ENCODE measurements at places on chromosomes 6 and 20. TPM values are rescaled to one million over a fixed set of nuclear protein-coding genes. Genes with fewer than 3 reads are reported as not detected.

DNA sequence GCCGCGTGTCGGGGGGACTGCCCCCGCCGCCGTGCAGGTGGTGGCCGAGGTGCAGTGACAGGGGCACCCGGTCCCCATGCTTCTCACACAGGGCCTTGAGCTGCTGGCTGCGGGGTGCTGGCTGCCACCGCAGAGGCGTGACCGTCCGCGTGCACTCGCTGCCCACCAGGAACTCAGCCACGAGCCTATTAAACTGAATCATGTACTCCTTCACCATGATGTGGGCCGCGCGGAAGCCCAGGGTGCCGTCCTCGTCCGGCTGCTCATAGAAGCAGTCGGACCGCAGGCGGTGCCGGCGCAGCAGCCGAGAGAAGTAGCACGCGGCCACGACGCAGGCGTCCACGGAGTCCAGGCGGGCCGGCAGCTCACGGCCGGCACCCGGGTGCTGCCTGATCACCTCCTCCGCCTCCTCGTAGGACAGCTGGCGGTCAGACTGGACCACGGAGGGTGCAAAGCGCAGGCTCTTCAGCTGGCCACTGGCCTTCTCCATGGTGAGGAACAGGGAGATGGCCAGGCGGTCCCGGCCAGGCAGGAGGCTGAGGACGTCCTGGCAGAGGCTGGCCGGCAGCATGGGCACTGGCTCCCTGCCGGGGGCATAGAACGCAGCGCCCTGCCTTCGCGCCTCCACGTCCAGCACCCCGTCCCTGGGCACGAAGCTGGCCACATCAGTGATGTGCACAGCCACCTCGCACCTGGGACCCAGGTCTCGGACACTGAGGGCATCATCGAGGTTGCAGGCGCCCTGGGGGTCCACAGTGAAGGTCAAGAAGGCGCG lies 9.8 kb downstream of the HELZ2 start:
- no peak for DNase-seq

DNA sequence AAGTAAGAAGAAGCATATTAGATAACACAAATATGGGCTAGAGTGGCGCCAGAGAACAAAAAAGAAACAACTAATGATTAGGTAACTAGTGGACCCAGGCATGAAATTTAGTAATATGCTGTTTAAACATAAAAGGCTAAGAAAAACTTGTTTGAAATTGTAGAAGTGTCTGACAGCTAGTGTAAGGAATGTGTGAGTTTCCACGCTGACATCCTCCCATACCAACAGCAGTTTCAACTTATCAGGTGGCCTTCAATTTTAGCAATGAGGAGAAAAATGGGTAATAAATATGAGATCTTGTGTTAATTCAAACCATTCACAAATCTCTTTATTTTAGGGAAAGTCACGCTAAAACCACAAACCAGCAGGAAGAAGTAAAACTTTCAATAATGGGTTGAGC lies 440.2 kb upstream of the FLRT3 start:
- DNase-seq = no peak

DNA sequence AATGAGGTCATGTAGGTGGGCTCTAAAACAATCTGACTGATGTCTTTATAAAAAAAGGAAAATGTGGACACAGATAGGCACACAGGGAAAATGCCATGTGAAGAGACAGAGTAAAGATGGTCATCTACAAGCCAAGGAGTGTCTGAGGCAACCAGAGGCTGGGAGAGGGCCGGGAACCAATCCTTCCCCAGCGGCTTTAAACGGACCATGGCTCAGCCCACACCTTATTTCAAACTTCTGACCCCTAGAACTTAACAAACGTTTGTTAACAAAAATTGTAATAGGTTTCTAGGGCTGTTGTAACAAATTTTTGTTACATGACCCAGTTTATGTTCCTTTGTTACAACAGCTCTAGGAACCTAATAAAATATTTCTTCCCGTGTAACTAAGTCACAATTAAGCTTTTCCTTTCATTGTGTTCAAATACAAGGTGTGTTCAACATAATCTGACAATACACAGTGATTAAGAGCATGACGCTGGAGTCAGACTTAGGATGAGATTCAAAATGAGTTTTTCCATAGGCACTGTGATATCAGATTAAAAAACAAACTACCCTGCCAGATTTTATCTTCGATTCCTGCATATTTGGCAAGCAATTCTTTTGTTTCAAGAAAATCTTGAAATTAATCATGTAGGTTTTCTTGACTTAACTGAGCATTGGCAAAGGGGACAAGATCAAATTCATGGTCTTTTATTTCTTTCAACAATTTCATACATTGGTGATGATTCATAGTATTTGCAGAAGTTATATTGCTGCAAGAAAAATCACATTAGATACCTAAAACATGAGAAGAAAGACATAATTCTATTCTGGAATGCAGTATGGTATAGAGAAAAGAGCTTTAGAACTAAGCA lies 169.5 kb upstream of the RIPOR2 start:
- no peak for DNase-seq

DNA sequence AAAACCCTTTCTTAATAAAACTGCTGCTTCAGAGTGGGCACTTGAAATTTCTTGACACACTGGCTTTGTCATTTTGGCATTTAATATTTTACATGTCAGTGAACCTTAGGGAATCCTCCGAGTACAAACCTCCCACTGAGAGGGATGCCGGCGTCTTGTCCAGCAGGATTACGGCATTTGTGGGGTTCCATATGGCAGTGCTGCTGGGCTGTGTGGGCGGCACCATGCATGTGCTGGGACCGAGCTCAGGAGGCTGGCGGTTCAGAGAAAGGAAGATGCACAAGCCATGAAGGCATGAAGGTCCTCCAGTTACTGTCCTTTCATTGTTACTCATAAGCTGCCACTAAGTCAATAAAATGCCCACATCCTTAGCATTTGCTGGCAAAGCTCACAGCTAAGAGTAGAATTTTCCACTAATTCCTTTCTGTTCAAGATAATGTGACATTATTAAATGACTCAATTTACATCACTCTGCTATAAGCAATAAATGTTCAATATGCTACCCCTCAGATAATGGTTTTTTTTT lies 61.4 kb downstream of the LY86 start:
- no peak for DNase-seq

DNA sequence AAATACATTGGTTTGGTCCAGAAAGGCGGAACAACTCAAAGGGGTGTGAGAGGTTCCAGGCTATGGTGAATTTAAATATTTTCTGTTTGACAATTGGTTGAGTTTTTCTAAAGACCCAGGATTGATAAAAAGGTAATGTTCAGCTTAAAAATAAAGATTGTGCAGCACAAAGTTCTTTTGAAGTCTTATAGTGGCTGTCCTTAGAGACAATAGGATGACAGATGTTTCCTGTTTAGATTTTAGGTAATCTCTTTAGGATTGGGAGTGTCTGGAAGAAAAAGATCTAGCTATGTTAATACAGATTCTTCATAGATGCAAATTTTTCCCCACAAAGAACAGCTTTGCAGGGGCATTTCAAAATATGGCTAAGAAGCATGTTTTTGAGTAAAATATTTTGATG lies 119.7 kb downstream of the GRIK2 start:
- no peak for DNase-seq

DNA sequence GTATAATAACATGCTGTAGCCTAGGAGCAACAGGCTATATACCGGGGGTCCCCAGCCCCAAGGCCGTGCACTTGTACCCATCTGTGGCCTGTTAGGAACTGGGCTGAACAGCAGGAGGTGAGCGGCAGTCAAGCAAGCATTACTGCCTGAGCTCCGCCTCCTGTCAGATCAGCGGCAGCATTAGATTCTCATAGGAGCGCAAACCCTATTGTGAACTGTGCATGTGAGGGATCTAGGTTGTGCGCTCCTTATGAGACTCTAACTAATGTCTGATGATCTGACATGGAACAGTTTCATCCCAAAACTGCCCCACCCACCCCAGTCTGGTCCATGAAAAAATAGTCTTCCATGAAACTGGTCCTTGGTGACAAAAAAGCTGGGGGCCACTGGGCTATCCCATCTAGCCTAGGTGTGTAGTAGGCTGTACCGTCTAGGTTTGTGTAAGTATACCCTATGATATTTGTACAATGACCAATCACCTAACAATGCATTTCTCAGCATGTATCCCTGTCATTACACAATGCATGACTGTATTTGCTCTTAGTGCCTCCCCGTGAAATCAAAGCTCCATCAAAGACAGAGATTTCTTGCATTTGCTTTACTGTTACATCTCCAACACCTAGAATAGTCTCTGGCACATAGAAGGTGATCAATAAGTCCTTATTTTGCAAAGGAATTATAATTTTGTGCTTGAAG lies 30.8 kb downstream of the NHSL1 start:
- DNase-seq = no peak

GRCh38 chr6:159833556-159833955 lies 33.5 kb downstream of the PNLDC1 start:
- no peak for DNase-seq

DNA sequence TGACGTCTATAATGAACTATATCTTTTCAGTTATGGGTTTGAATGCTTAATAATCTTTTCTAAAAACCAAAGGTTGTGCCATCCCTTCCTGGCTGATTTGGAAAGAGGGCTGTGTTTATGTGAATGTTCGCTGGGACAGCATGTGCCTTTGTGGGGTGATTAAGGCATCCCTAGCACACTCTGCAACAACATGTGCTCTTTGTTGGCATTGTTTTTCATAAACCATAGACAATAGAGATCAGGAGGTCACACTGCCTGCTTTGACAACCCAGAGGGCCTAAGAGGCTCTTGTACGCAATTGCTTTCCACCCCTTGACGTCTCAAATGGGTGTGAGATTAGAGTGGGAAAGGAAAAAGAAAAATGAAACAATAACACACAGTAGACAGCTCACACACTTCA lies 116.0 kb downstream of the LRRC1 start:
- DNase-seq = no peak

DNA sequence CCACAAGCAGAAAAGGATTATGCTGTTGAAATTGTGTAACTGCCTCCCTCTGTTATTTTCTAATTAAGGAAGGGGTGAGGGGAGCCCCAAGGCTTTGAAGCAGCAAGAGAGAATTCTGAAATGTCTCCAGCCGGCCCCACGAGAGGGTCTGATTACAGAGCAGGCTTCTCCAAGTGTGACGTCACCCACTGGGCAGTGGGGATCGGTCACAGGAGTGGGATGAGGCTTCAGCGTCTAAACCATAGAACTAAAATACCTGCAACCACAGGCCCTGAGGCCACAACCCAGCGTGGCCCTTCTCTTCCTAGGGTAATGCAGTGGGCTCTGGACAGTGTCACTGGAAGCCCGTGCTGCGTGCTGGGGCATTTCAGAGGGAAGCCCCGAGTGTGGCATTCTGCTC lies 38.6 kb upstream of the APCDD1L start:
- DNase-seq = no peak

- peak; percentile 65 for DNase-seq
Measured at GRCh38 chr20:47677635-47678453, 107.4 kb downstream of the SULF2 start.

MCCD1 gene
- total RNA-seq = not detected

COL21A1 gene
- not detected for total RNA-seq

ASXL1 gene
- total RNA-seq = 97.4 TPM

GCLC gene
- total RNA-seq = 26.5 TPM

Measured in activated CD8-positive, alpha-beta T cell treated with anti-CD3 and anti-CD28 coated beads, Interleukin-2, amount 10 ng/mL, durations not matched to agents 7 days and 5 days (primary cell).